ENCODE measurements at places on chromosomes 4 and X. TPM values are rescaled to one million over a fixed set of nuclear protein-coding genes. Genes with fewer than 3 reads are reported as not detected.

TIGD4 gene
- total RNA-seq, result 3.3 TPM

GRCh38 chr4:175818406-175818805, 6.3 kb upstream of the GPM6A start:
- DNase-seq, result no peak

- DNase-seq, result peak; percentile 31
Observed at GRCh38 chrX:47030339-47030738, 47.9 kb upstream of the RGN start.

DNA sequence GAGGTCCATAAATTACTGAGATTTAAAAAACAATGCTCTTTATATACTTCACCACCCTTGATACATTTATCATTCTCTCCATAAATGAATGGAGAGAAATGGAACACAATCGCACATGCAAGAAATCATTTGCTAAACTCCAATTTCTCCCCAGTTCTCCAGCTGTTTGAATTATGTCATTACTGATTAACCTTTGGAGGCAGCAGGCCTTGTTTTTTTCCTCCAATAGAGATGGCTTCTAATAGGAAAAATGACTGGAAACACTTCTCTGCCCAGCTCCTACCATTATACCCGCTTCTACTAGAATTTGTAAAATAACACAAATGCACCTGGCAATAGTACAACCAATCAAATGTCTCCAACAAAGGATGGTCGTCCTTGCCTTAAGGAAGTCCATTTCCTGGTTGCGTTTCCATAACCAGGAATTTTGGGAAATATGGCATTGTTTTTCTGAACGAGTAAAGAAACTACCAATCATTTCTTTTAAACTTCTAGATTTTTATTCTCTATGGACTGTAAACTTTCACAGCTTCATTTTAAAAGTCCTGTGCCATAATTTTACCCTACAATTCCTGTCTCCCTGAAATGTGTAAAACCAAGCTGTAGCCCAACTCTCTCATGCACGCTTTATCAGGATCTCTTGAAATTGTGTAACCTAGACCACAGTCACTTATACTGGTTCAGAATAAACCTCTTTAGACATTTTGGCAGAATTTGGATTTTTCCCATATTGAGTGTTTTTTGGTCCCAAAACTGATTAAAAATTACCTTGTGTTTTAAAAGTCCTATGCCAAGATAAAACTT, 60.1 kb downstream of the APBB2 start:
- DNase-seq, result no peak

DNA sequence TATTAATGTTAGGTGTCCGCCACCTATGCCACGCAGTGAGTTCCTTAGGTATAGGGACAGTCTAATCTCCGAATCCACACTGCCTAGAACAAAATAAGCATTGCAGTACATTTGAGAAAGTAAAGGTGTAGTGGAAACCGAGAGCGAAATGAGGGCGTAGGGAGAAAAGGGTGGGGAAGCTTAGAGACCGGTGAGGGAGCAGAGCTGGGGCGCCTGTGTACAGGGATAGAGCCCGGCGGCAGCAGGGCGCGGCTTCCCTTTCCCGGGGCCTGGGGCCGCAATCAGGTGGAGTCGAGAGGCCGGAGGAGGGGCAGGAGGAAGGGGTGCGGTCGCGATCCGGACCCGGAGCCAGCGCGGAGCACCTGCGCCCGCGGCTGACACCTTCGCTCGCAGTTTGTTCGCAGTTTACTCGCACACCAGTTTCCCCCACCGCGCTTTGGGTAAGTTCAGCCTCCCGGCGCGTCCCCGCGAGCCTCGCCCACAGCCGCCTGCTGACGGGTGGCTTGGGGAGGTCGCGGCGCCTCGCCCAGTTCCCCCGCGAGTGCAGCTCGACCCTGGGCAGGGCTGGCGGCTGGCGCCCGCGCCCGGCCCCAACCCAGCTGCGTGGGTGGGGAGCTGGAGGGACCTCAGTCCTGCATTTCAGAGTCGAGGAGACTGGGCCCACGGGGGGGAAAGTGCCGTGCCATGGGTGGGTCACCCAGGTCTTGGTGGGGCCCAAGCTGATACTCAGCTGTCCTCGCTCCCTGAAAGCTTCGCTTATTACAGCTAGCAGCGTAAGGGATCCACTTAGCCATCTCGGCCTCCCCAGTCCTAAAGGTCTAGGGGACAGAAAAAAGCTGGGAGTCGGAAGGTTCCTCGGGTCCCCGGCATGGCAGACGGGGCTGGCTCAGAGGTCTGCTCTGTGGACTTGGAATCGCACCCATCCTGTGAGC, at the start of gene ANXA3:
Gene ANXA3 (plus strand): TSS at position 351 of the 932 bp plus-strand sequence. CDS start 2,704 bp downstream, outside the sequence.
- DNase-seq, result peak; percentile 44

DNA sequence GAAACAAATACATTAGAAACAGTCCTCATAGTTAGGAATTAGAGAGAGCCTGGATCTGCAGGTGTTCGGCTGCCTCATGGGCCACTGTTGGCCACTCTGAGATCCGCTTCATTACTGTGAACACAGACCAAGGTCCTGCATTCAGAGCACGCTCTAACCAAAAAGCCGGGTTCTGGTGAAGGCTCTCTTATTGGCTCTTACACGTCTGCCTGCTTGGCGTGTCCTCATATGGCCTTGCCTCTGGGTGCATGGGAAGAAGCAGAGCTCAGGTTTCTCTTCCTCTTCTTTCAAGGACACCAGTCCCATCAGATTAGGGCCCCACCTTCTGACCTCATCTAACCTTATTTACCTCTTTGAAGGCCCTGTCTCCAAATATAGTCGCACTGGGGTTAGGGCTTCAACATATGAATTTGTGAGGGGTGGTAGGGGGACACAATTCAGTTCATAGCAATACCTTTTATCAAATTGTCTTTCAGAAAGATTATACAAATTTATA, 37.1 kb upstream of the ELF2 start:
- DNase-seq, result no peak

GRCh38 chrX:120668357-120668756, 38.5 kb upstream of the C1GALT1C1 start:
- no peak for DNase-seq

USP17L19 gene
- not detected for total RNA-seq

COL25A1 gene
- total RNA-seq, result 14.7 TPM

GRCh38 chr4:8846046-8846720, 25.5 kb downstream of the HMX1 start:
- DNase-seq, result no peak

- no peak for DNase-seq
Observed at GRCh38 chrX:106178826-106179225, 10.7 kb downstream of the PWWP3B start.

ELF4 gene
- 0.41 TPM for total RNA-seq

GRCh38 chrX:8755116-8755515, 23.2 kb upstream of the ANOS1 start:
- no peak for DNase-seq

DNA sequence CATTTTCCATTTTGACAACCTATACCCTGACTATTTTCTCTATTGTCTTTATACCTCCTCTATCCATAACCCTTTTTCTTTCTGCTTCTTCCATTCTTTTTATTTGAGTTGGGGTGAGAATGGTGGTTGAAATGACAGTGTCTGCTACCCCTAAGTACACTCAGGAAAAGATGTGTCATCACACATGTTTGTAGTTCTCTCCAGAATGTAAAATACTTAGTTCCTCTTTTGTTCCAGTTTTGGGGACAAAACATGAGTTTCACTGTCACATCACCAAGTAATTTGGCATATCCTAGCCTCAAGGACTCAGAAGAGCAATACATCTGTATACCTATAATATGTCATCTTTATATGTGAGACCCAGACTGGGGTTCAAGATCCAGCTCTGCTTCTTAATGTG, 90.3 kb downstream of the COMMD8 start:
- DNase-seq, result no peak

DNA sequence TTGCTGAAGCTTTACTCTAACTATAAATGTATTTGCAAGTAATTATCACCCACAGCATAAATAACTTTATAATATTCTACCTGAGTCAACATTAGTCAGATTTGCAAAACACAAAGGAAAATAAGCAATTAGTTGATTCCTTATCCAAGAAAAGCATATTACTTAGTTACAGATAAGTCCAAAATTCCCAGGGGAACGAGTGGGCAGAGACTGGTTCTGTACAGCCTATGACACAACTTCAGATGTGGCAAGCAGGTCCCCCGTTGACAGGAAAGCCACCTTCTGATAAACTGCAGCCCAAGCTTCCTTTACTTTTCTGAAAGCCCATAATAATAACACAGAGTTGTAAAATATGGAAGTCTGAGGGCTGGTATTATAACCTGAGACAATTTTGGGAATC, 62.4 kb upstream of the NDP start:
- DNase-seq, result no peak

DNA sequence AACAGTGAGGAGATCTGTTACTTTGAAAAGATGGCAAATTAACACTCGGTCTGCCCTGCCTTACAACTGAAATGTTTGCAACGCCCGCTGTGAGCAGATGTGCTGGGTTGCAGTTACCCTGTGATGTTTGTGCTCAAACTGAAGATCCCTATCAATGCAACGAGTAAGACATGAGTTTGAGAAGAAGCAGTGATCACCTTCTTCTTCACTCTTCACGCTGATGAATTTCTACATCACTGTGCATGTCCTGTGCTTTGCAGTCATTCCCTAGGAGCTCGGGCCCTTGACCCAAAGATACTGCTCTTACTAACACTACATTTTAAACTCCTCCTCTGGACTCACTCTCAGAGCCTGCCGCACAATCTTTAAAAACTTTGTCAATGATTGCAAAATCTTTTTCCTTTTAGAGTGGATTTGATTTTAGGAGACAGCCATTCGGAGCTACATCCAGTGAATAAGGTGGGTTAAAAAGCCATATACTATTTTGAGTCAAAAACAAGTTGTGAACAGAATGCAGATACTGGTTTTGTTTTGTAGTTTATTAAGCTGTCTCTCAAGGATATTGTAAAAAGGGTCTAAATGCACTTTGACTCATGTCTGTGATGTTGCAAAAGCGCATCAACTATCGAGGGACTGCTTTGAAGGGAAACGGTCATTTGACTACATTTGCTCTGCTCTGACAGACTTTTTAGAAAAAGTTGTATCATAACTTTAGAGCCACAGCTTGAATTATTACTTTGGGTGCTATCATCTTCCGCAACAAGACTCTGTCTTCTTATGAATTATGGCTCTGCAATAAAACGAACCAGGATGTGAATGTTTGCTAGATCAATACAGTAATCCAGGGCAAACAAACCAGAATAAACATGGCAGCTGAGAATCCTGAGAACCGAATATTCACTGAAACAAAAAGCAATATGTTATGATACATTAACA, 5.7 kb upstream of the RHOH start:
- DNase-seq, result no peak

TMPRSS11B gene
- total RNA-seq, result not detected

CHRDL1 gene
- total RNA-seq, result 23.2 TPM

- DNase-seq, result no peak
Observed at GRCh38 chr4:108148316-108148715, 20.4 kb downstream of the LEF1 start.

GRCh38 chr4:90544532-90545045, 417.4 kb downstream of the CCSER1 start:
- DNase-seq, result no peak

- no peak for DNase-seq
Observed at GRCh38 chr4:111883557-111883999, 261.7 kb upstream of the FAM241A start.

RTL9 gene
- under 0.01 TPM for total RNA-seq

DNA sequence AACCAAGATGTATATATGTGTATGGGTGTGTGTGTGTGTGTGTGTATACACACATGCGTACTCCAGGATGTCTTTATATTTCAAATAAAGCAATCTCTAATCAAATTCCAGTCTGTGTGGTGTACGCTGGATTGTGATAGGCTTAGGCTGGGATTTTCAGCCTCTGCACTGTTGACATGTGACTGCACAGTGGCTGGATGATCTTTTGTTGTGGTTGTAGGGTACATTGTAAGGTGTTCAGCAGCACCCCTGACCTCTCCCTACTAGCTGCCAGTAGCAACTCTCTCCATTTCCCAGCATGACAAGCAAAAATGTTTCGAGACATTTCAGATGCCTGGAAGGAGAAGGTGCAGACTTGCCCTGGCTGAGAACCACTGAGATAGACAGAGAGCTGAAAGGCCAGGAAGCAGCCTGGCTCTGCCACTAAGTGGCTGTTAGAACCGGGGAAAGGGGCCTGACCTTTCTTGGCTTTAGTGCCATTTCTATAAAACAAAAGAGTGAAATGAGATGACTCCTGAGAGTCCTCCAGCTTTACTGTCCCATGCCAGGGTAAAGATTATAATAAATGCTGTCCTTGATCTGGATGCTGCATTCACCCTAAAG, 10.5 kb downstream of the PGM2 start:
- no peak for DNase-seq

Measured in frontal cortex (tissue), 4 donors.